NCI-H1436 (cell line): ENCODE measurements at places on chromosomes 7 and 10.

GRCh38 chr10:54530299-54530698, 270.7 kb downstream of the PCDH15 start:
- DNase-seq = no peak

DNA sequence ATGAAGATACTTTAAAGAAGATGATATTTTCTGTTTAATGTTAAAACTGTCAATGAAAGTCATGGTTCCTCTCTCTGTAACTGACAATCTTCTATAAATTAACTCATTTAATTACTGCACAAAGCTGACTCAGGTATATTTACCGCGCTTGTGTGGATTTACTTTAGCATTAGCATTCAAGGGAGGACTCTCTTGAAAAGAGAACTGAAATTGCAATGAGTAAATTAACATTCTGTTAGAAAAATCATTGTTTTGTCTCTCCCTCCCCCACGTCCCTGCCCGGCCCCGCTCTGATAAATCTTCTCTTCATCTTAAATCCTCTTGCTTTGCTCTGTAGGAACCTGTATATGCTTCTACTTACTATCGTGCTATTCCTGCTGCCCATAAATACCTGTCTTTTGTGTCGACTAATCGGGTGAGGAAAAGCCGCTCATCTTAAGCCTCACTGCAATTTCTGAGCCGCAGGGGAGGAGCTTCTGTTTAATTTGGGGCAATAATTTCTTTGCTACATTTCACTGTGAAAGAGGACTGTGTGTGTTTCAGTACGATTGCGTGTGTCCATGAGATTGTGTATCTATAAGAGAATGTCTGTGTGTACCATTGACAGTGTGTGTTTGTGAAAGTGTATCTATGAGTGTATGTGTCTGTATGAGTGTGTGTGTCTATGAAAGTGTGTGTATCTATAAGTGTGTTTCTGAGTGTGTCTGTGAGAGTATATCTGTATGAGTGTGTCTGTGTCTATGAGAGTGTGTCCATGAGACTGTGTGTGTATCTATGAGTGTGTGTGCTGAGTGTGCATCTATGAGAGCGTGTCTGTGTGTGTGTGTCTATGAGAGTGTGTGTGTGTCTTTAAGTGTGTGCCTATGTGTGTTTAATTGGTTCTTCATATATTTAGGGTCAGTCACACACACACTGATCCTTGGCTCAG, 46.5 kb upstream of the LYZL2 start:
- no peak for DNase-seq

DNA sequence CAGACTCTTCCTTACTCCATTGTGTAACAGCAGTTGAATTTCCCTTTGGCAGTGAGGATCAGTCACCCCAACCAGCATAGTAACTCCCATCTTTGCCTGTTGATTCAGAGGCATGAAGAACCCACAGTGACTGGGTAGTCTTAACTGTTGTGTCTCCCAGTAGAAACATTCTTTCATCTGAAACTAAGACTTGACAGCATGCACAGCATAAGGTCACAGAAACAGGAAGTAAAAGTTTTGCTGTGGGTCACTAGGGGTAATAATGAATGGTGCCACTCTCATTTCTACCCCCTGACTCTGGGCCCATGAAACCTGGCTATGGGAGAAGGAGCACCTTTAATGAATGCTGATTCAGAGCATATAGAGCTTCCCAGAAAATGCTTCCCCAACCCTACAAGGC, 8.3 kb upstream of the FRMPD2 start:
- DNase-seq = no peak

DNA sequence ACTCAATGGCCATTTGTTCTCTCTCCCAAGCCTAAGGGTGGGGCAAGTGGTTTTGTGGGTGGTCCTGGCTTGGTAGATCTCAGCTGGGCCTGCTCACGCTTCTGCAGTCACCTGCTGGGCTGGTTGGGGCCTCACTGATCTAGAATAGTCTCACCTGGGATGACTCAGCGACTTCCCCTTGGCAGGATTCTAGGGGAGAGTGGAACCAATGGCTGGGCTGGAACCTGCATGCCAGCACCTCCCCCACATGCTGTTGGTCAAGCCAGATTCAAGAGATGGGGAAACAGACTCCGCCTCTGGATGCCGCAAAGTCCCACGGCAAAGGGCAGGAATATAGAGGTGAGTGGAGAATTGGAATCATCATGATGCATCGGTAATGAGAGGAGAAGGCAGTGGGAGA, 292.9 kb upstream of the NPVF start:
- DNase-seq = no peak

DNA sequence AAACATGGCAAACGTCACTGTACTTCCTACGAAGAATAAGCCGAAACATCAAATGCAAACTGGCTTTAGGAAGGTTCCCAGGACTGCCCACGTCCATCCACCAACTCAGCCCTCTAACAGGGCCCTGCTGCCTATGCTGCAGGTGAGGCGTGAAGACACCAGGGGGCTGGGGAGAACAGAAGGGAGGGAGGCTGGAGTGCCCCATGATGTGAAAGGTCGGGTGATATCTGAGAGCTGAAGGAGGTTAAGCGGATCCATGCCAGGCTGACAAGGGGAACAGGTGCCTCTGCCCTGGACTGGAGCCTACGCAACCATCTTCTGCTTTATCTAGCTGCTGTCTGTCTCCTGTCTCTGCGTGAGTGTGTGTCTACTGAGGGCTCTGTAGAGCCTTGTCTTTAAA, 40.2 kb upstream of the ATP6V0A4 start:
- no peak for DNase-seq

DNA sequence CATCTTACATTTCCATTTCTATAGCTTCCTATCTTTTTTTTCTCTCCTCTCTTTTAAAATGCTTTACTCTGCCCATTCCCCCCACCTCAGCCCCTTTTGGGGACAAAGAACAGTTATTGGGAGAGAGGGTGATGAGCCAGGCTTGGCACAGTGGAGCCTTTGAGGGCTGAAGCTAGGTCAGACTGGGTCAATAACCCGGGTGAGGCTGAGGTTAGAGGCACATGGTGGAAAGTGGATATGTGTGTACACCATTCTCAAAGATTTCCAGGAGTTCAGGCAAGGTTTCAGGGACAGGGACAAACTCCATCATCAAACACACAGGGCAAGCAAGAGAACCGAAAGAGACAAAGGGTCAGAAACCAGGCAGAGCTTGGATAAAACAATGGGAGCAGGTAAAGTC, 11.5 kb downstream of the ABCB4 start:
- no peak for DNase-seq

GRCh38 chr10:63210611-63211196, 77.6 kb downstream of the NRBF2 start:
- DNase-seq = no peak

GRCh38 chr10:33189363-33189762, 145.1 kb downstream of the NRP1 start:
- DNase-seq = no peak

GRCh38 chr7:129160161-129160905, 15.8 kb downstream of the TSPAN33 start:
- DNase-seq = no peak

GRCh38 chr10:2825841-2826240, 241.5 kb upstream of the PFKP start:
- DNase-seq = no peak

GRCh38 chr7:79713276-79713675, 259.8 kb upstream of the MAGI2 start:
- no peak for DNase-seq

GRCh38 chr10:36534471-36535002, 590.9 kb upstream of the ANKRD30A start:
- no peak for DNase-seq

DNA sequence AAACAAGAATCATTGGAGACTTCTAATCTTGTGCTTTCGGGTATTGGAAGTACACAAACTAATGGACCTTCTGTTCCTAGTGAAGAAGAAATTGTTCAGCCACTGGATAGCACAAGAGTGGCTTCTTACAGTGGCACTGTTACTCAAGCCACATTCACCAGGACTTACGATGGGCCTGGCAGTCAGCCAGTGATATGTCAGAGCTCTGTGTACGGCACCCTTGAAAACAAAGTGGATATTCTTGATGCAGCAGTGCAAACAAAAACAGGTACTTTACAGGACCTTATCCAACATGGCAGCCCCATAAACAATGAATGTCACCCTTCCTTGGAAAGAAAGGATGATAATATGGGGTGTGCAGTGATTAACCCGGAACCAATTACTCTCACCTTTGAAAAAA, 61.6 kb downstream of the TASOR2 start:
- DNase-seq = no peak

- DNase-seq = no peak
Observed at GRCh38 chr10:104299031-104299904, 30.3 kb downstream of the GSTO2 start.

- no peak for DNase-seq
Observed at GRCh38 chr10:61188691-61189090, 244.7 kb upstream of the RHOBTB1 start.

DNA sequence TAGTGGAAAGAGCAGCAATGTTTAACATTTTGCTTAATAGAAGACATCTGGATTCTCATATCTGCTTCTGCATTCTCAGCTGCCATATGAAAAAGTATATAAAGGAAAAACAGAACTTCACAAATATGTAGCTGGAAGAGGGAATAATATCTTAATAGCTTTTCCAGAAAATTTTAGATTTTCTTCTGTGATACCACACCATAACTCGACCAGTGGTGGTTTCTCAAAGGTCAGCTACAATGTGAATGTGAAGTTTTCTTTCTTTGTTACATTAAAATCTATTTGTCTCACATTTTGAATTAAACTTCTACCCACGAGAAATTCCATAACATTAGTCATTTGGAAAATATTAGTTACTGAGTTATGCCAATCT, 339.8 kb downstream of the PARD3 start:
- no peak for DNase-seq

DNA sequence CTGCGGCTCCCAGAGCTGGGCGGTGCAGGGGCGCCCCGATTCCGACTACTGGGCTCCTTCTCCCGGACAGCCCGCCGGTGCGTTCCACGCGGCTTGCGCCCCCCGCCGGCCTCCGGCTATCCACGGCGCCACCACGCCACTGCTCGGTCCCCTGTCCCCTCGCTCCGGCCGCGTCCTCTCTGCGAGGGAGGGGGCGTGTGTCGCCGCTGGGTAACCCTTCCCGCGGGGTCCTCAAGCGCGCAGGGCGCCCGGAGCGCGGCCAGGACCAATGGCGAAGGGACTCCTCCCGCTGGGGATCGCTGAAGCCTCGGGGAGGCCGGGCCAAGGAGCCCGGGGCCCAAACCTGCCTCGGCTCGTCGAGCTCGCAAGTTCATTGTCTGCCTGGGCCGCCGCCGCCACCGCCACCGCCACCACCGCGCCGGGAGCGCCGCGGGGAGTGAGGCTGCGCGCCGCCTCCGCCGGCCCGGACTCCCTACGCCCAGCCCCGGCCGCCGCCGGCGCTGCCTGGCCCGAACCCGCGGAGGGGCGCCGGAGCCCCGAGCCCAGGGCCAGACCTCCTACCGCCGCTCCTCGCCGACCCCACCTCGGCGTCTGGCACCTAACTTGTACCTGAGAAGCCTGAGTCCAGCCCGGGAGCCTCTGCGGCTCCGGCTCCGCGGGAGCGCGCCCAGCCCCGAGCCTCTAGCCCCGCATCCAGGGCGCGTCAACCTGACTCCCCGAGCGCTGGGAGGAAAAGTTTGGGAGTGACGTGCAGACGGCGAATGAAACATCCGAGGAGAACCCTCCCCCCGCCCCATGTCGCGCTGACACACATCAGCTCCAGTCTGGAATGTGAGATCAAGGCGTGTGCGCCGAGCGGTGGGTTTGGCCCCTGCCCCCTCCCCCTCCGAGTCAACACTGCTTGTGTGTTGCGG, at the start of gene CHST15:
TSS of gene CHST15 (minus strand) at position 739 of the 914 bp plus-strand sequence. CDS start 47,386 bp downstream, outside the sequence.
- peak; percentile 49 for DNase-seq

DNA sequence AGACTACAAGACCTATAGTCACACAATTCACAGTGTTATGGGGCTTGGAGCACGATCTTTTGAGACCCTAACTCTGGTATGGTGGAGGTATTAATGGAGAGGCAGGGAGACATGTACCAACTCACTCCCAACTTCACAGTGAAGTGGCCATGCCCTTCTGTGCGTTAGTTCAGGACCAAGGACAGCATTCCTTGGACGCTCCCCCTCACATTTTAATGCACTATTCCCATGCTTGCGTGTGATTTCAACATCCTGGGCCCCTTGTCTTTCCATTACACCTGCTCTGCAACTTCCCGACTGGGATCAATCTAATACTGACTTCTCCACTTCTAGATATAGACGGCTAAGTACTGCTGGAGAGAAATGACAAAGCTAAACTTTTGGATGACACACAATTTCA, 72.7 kb downstream of the PLCE1 start:
- no peak for DNase-seq

GRCh38 chr7:124106575-124106974, 73.7 kb upstream of the TMEM229A start:
- DNase-seq = no peak

DNA sequence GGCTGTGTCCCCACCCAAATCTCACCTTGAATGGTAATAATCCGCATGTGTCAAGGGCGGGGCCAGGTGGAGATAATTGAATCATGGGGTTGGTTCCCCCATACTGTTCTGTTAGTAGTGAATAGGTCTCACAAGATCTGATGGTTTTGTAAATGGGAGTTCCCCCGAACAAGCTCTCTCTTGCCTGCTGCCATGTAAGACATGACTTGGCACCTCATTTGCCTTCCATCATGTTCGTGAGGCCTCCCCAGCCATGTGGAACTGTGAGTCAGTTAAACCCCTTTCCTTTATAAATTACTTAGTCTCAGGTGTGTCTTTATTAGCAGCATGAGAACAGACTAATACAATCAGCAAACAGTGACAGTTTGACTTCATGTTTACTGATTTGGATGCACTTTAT, 14.6 kb upstream of the R3HCC1L start:
- no peak for DNase-seq

GRCh38 chr7:31098642-31099360, 46.7 kb downstream of the ADCYAP1R1 start:
- no peak for DNase-seq

DNA sequence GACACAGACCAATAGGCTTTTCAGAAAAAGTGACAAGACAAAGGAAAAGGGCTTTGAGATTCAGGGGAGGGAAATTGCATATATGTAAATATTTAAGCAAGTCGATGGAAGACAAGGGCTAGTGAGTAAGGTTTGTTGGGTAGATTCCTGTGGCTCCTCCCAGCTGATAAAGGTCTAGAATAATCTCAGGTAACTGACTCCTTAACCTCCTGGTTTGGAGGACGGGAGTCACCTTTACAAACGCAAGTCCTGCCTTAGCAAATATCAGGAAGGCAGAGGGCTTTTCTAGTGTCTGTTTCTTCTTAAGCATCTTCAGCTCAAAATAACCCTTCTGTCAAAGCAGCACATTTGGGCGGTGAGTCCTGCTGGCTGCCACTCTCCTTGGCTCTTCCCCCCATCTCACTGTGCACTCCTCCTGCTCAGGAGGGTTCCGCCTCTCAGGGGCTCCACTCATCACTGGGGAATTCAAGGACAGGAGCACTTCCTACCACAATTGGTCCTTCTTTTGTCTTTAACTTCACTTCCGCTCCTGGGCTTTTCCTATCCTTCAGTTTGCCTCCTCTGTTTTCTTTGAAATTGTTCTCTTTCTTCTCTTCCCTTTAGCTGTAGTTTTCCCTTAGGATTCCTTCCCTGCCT, 496.3 kb upstream of the KLF6 start:
- no peak for DNase-seq
